ENCODE measurements at places on chromosomes 5 and 9. TPM values are rescaled to one million over a fixed set of nuclear protein-coding genes. Genes with fewer than 3 reads are reported as not detected.

GRCh38 chr5:173014671-173015070 is 31.1 kb downstream of the ATP6V0E1 start:
- DNase-seq: no peak

DNA sequence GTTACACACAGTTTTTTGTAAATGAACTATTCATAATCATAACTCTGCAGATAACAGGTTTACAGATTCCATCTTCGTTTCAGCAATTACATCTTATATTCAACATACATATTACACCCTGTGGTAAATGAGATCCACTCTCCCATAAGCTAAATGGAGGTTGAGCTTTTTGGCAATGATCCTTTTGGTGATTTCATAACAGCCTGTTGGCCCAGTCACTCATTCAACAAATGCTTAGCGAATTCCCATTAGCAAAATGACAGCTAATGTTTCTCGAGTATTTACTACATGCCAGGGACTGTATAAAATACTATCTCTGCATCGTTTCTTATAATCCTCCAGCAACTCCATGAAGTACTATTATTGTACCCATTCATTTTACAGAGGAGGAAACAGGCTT is 25.4 kb upstream of the AGXT2 start:
- no peak for DNase-seq

DNA sequence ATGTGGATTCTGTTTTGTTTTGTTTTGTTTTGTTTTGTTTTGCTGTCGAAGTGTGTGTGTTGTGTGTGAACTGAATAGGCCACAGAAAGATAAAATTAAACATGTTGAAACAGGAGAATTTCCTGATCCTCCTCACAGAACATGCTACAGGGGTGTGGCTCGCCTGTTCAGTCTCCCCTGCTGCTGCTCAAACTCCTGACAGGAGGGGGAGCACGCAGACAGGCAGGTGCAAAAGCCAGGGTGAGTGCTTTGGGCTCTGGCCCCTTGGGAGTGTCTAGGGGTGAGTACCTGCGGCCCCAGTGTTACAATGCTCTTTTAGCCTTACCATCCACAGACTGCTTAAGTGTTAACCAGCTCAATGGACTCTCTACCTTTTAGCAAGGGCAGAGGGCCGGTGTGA is 473.5 kb downstream of the MAT2B start:
- no peak for DNase-seq

- no peak for DNase-seq
Measured at GRCh38 chr5:175573493-175574269, 84.2 kb upstream of the HRH2 start.

DNA sequence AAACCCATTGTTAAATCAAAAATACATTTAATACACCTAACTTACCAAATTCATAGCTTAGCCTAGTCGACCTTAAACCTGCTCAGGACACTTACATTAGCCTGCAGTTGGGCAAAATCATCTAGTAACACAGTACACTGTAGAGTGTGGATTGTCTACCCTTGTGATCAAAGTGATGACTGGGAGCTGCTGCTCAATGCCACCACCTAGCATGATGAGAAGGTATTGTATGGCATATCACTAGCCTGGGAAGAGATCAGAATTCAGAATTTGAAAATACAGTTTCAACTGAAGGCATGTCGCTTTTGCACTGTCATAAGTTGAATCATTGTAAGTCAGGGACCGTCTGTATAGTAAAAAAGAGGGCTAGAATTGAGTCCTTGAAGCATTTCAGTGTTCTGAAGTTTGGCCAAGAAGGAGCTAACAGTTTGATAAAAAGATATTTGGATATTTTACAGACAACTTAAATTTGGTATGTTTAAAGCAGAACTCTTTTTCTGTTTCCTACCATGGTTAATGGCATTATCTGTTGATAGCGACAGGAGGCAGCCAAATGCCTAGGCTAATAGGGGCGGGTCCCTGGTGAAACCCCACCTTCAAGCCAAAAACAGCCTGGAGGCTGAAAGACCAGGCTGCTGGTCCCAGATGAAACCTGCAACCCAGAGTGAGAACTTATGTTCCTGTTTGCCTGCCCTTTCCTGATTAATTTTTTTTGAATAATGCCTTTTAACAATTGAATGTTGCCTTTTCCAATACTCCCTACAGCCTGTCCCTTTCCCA is 23.0 kb downstream of the SMIM15 start:
- DNase-seq: no peak

- DNase-seq: no peak
Measured at GRCh38 chr5:93791518-93791972, 50.1 kb upstream of the POU5F2 start.

GRCh38 chr5:64685866-64686265 is 4.4 kb upstream of the SHISAL2B start:
- no peak for DNase-seq

GRCh38 chr9:34025062-34025461 is 23.6 kb downstream of the UBAP2 start:
- DNase-seq: no peak

DNA sequence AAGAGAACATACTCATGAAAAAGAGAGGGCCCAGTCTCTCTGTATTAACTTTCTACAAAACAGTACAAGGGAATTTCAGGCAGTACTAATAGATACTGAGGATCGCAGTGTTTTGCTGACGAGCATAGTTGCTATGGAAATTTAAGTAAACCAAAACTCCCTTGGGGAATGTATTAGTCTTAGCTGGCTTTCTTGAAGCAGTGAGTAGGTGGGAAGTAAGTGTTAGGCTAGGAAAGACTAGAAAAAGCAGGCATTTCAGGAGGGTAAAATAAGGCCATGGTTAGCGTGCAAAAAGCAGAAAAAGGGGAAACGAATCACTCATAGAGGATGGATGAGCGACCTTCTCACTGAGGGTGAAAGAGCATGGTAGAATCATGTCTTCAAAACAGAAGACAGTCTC is 84.3 kb upstream of the ACTBL2 start:
- no peak for DNase-seq

DNA sequence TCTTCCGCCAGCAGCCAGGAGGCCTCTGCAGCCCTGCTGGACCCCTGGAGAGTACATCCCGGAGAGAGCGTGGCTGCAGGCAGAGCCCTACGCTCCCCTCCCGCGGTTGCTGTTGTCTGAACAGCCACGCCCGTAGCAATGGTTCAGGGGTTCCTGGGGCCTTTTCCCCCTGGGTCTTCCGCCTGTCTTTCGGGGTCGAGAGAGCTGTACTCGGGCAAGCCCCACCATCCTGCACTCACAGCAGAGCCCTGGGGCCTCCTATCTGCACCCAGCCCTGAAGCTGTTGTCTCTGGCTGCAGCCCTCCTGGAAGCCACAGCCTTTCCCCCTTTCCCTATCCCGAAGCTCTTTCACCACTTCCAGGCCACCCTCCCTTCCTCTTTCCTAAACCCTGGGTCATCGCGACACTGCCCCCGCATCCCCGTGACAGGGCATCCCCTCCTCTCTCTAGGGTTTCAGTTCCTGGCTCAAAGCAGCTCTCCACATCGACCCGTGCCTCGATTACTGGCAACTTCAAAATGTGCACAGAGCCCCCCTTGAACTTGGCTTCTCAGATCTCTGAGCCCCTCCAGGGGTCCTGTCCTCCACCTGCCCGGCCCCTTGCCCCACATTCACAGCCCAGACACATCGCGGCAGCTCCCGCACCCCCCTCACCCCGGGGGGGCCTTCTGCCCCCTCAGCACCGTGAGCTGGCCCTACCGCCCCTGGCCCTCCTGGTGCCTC is 43.9 kb upstream of the CEP72 start:
- peak; percentile 66 for DNase-seq

- no peak for DNase-seq
Measured at GRCh38 chr9:120030847-120031246, 549.1 kb downstream of the CDK5RAP2 start.

IFNA13 gene
- not detected for total RNA-seq

FAM200C gene
- total RNA-seq: 4.1 TPM

TAF1L gene
- not detected for total RNA-seq

Data from posterior vena cava (tissue), 2 donors.